ENCODE measurements at places on chromosomes 1 and 21.

GRCh38 chr1:98172578-98172977, 251.7 kb upstream of the DPYD start:
- H3K36me3 ChIP-seq = no peaks in the 10 kb centered on the region
- H3K4me3 ChIP-seq = no peak overlapping the region
- H3K27ac ChIP-seq = no peak overlapping the region
- no peak for DNase-seq

DNA sequence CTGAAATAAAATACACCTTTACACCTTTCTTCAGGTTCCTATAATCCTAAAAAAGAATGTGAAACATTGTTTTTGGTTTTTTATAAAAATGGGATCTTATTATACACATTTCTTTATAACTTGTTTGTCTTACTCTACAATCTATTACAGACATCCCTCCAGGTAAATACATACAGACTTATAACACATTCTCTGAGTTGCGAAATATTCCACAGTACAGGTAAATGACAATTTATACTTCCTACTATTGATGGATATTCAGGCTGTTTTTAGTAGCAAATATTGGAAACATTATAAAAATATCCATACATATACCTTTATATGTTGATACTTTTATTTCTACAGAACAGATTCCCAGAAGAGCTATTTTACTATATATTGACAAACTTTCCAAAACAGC, 20.3 kb downstream of the PIK3R3 start:
- H3K27ac ChIP-seq = no peak overlapping the region
- no peak overlapping the region for H3K4me3 ChIP-seq
- no peaks in the 10 kb centered on the region for H3K27me3 ChIP-seq
- no peaks in the 10 kb centered on the region for H3K36me3 ChIP-seq
- no peak for DNase-seq

DNA sequence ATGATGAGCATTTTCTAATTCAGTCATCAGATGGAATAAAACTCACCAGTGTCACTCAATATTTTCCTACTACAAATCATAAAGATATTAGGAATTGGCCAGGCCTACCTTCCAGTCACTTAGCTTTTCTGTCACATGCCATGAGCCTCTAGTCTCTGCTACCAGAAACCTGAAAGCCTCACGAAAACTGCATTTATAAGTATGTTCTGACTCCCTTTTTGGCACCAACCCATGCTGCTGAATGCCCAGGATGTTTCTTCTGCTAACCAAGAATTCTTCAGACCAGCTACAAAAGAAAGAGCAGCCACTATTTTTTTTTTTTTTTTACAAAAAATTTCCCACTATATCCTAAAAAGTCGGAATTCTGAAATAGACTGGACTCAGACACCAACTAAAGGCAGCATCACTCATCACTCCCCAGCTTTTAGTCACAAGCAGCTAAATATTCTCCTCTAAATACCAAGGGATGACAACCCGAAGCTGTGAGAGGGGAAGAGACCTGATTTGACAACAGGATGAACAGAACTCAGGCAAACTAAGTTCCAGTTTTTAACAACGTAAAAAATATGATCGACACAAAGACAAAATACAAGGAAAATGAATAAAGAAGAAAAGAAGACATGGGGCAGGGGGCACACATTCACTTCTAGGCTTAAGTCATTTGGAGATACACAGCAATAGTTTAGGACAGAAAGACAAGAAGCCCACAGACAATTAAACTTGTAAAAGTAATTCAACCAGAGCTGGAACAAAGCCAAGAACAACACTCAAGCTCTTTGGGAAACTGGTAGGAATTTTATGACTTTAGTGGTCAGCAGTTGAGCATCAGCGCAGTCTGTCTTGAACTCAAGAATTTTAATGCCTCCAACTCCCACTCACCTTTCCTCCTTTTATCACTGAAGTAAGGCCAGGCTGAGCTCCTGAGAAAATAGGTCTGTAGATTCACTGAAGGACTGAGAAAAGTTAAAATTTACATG, 1.7 kb downstream of the DCAF8 start:
- H3K27me3 ChIP-seq = no peaks in the 10 kb centered on the region
- H3K4me1 ChIP-seq = peaks cover 11% of the 10 kb centered on the region
- no peak for DNase-seq
- H3K36me3 ChIP-seq = peaks cover 18% of the 10 kb centered on the region
- peak overlapping the region; percentile 100 for H3K27ac ChIP-seq

- H3K4me3 ChIP-seq = no peak overlapping the region
- H3K27me3 ChIP-seq = no peaks in the 10 kb centered on the region
- no peak for DNase-seq
These were observed 79.0 kb downstream of the PCP4 start for GRCh38 chr21:39946199-39946598.

DNA sequence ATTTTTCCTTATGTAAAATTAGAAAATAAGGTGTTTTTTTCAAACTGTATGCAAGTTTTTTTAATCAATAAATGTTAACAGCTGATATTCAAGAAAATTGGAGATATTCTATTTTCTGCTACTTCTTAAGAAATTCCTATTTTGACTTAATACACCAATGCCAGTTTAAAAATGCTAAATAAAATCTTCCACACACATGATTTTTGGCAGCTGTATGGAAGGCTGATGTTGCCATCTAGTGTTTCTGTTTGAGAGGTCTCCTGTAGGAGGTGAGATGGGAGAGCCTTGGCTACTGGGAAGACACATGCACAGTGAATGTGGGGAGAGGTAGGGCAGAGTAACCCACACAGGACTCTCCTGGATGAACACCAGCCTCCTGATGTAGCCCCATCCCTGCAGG, 29.2 kb upstream of the OR2B11 start:
- DNase-seq = no peak
- H3K4me1 ChIP-seq = no peaks in the 10 kb centered on the region
- no peaks in the 10 kb centered on the region for H3K36me3 ChIP-seq
- no peak overlapping the region for H3K27ac ChIP-seq
- H3K27me3 ChIP-seq = no peaks in the 10 kb centered on the region

DNA sequence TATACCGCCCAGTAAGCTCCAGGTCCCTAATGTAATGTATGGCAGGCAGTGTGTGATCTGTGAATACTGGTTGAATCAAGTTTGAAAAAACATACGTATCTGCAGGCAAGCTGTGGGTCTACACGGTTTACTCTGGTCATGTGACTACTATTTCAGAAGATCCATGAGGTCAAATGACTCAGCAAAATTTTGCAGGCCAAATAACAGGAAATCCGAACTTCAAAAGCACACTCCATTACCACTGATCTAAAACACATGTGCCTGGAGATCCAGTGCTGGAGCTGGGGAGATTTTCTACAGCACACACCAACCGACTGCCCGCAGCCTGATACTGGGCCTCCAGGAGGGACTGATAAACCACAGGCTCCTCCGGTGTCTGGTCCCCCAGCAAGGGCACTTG, 64.5 kb upstream of the SLC44A3 start:
- no peak for DNase-seq
- no peak overlapping the region for H3K27ac ChIP-seq
- no peak overlapping the region for H3K4me3 ChIP-seq
- no peaks in the 10 kb centered on the region for H3K27me3 ChIP-seq

- no peaks in the 10 kb centered on the region for H3K27me3 ChIP-seq
- no peak for DNase-seq
- H3K4me1 ChIP-seq = no peaks in the 10 kb centered on the region
- no peaks in the 10 kb centered on the region for H3K36me3 ChIP-seq
These were observed 40.1 kb downstream of the DNM3 start for GRCh38 chr1:171881442-171881841.

DNA sequence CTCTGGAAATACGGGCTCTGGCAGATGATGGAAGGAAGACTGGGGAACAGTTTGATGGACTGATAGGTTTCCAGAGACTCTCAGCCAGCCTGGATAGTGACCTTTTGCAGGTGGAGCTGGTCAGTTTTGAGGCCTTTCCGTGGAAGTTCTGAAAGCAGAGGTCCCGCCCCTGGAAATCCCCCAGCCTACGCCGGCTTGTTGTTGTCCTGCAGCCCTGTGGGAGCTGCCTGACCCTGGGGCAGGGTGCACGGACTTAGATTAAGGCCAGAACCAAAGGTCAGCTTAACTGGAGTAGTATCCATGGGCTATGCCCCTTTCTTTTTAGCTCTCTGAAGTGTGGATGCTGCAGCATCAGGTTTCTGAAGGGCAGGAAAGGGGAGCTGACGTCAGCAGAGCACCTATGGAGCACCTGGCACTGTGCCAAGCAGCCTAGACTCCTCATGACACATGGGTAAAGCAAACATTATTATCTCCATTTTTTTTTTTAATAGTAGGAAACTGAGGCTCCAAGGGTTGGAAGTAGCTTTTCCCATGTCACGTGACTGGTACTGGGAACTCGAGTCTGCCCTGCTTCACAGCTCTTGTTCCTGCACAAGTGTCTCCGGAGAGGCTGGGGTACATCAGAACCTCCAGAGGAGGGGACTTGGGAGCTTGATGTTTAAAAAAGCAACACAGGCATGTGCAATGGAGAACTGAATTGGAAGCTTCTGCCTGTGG, 38.5 kb downstream of the IER5 start:
- no peak for DNase-seq
- H3K4me3 ChIP-seq = no peak overlapping the region
- peaks cover 65% of the 10 kb centered on the region for H3K4me1 ChIP-seq
- no peak overlapping the region for H3K27ac ChIP-seq
- no peaks in the 10 kb centered on the region for H3K27me3 ChIP-seq

GRCh38 chr1:217687511-217687910, 56.4 kb downstream of the SPATA17 start:
- no peak overlapping the region for H3K27ac ChIP-seq
- no peaks in the 10 kb centered on the region for H3K4me1 ChIP-seq

GRCh38 chr1:164560556-164560955, 1.6 kb downstream of the PBX1 start:
- peak overlapping the region; percentile 76 for H3K4me3 ChIP-seq
- no peaks in the 10 kb centered on the region for H3K36me3 ChIP-seq
- no peak for DNase-seq

- DNase-seq = no peak
- no peak overlapping the region for H3K27ac ChIP-seq
- H3K4me3 ChIP-seq = no peak overlapping the region
- peaks cover 8% of the 10 kb centered on the region for H3K4me1 ChIP-seq
- no peaks in the 10 kb centered on the region for H3K36me3 ChIP-seq
These were observed 106.7 kb upstream of the SOD1 start for GRCh38 chr21:31552826-31553225.

- H3K4me3 ChIP-seq = no peak overlapping the region
- no peaks in the 10 kb centered on the region for H3K27me3 ChIP-seq
- no peaks in the 10 kb centered on the region for H3K36me3 ChIP-seq
These were observed 5.4 kb downstream of the CCDC190 start for GRCh38 chr1:162855461-162856150.

DNA sequence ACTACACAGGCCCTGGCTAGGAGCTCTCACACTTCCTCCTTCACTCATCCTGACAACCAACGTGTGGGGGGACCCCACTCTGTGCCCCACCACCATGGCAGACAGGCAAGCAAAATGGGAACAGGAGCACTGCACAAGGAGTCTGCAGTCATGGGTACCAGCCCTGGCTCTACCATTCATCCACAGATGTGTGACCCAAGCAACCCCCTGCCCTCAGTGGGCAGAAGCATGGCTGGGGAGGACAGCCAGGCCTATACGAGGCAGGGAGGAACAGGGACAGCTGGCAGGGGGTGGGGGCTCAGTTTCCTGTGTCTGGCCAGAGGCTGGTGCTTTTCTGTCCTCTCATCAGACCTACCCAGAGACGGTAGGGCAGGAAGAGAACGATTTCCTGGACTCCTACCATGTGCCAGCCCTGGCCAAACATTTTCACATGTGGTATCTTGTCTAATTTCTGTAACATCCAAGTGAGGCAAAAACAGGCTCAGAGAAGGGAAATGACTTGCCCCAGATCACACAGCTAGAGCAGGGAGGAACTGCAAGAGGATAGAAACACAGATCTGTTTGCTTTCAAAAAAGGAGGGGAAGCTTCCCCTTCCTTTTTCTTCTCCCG, 178.0 kb downstream of the HIVEP3 start:
- peak overlapping the region; percentile 57 for H3K27ac ChIP-seq
- H3K4me1 ChIP-seq = peaks cover 35% of the 10 kb centered on the region
- DNase-seq = no peak

GRCh38 chr1:42817440-42817767, 207 bp upstream of the SVBP start:
- DNase-seq = no peak
- H3K27me3 ChIP-seq = no peaks in the 10 kb centered on the region
- H3K4me3 ChIP-seq = peak overlapping the region; percentile 82
- H3K27ac ChIP-seq = no peak overlapping the region

DNA sequence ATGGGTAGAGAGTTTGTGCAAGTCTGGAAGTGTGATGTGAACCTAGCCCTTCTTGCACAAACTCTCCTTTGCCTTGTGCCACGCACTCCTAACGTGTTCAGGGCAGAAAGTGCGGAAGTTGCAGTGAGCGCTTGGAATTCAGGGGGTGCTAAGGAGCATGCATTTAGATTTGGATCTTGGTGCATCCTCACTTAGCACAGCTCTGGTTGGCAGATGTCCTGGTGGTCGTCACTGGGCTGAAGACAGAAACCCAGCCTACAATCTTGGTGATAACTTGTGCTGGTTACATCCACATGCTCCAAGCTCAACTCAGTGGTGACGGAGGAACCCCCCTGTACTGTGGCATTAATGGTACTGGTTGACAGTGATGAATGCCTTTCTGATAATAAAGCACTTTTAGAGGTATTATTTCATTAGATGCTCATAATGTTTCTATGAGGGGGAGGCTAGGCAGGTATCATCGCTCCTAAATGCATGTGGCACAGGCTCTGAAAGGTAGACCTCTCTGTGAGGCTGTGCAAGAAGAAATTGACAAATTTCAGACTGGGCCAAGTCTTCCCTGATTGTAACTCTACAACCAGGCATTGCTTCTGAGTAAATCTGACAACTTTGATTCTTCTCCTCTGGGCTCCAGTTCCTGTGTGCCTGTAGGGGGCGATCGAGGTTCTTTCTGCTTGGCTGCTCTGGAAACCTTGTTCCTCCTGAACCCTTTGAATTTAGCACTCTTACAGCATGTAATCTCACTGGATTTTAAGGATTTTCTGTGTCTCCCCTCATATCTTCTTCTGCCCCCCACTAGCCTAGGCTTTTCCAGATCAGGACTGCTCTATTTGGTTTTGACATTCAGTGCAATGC, 40.6 kb downstream of the MAPKAPK2 start:
- H3K27ac ChIP-seq = no peak overlapping the region
- H3K36me3 ChIP-seq = no peaks in the 10 kb centered on the region
- no peaks in the 10 kb centered on the region for H3K27me3 ChIP-seq

GRCh38 chr1:41790351-41790750, 128.4 kb downstream of the HIVEP3 start:
- H3K27me3 ChIP-seq = no peaks in the 10 kb centered on the region
- H3K4me1 ChIP-seq = peaks cover 50% of the 10 kb centered on the region
- no peak overlapping the region for H3K27ac ChIP-seq
- no peak for DNase-seq
- no peaks in the 10 kb centered on the region for H3K36me3 ChIP-seq

GRCh38 chr1:12346483-12347151, 116.8 kb downstream of the VPS13D start:
- peaks cover 2% of the 10 kb centered on the region for H3K4me1 ChIP-seq
- DNase-seq = no peak
- peaks cover 11% of the 10 kb centered on the region for H3K36me3 ChIP-seq

DNA sequence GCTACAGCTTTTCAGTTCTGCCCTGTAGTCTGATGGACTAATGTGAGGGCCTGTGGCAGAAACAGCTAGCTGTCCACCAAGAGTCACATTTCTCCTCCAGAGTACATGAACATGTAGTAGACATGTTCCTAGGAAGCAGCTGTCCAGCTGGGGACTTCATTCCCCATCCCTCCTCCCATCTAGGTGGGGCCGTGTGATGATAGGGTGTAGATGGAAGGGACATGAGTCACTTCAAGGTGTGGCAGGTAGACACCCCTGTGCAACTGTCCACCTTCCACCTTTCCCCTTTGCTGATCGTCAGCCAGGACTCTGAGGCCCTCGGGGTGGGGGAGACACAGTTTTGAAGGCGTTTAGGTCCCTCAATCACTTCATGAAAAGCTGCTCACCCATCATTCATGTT, 3.6 kb upstream of the RD3 start:
- DNase-seq = no peak
- no peaks in the 10 kb centered on the region for H3K36me3 ChIP-seq
- no peak overlapping the region for H3K4me3 ChIP-seq
- H3K27me3 ChIP-seq = no peaks in the 10 kb centered on the region
- no peak overlapping the region for H3K27ac ChIP-seq
- no peaks in the 10 kb centered on the region for H3K4me1 ChIP-seq
